ENCODE measurements at places on chromosomes 2 and 18.

DNA sequence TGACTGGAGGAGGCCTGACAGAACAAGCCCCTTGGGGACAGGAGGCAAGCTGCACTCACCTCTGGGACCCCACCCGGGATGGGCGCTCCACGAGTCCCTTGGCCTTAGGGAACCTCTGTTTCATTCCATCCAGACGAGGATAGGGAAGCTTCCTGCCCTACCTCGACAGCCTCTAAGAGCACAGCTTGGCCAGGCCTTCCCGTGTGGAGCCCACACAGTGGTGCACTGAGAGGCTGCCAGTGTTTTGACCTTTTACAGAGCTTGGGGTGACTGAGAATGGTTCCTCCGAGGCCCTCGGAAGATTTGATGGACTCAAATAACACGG lies 91.4 kb upstream of the SMAD7 start:
- no peak for DNase-seq

DNA sequence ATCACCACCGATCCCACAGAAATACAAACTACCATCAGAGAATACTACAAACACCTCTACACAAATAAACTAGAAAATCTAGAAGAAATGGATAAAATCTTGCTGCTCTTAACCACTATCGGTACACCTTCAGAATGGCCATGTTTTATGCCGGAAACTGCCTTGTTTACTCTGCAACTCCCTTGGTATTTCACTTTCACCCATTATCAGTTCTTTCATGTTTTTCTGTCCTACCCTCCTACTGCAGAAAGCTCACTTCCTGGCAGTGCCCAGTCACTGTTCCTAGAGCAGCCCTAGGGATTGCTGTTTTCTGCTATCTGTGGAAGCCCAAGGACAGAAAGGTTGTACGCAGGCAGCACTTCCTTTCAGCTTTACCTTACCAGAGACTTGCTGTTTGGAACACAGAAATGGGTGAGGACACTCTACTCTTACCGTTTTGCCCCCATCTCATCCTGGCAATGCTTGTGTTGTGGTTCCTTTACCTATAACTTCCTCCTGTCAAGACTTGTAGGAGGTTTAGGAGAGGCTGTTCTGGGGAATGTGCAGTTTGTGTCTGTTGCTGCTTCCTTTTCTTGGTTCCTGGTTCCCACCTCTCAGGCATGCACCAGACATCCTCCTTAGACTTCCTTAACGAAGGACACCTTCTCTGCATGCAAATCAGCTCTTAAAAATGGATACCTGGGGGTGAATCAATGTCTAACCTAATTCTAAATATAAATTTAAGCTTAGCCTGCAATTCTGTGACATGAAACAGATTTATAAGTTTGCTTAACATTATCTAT lies 394.4 kb downstream of the SPAG16 start:
- no peak for DNase-seq

GRCh38 chr2:31139671-31140070 lies 1.4 kb upstream of the GALNT14 start:
- DNase-seq: no peak

- DNase-seq: no peak
Observed at GRCh38 chr2:103977241-103977640, 876.7 kb upstream of the POU3F3 start.

DNA sequence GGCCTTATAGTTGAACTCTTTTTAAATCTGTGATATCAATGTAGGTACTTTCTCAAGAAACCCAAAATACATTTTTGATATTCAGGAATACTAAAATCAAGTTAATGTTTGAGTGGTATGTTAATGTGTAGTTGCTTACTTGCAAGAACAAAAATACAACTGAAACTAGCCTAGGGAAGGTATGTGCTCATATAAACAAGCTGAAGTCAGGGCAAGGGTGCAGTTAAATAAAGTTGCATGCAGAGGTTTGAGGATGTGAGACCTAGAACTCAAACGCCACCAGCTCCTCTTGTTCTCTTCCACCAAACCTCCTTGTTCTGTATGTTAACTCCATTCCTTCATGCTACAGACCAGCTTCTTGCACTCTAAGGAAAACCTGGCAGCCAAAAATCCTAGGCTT lies 388.3 kb upstream of the SMIM21 start:
- no peak for DNase-seq

DNA sequence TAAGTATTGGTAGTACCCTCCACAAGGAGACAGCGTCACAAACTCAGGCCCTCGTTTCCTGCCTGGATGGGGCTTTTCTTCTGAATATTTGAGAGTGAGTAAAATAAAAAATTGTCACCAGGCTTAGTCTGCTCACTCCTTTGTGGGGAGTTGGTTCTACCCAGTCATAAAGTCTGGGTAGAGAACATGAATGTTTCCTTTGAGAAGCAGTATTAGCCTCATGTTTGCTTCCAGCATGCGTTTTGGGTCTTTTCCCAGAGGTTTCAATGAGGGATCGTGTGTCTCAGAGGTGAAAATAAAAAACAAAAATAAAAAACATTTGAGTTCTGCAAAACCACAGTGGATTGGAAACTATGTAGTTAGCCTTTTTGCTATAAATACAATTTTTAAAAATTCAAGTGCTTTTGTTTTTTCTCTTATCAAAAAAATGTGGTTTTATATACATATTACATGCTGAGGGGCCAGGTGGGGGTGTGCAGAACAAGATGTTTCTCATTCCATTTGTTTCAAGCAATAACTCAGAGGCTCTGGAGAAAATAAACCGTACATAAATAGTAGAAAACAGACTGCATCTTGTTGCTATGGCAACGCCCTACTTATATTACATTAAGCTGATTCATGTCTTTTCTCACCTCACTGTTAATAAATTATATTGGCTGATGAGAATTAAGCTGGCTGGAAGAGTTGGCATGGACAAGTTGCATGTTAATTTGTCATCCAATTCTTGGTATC lies 225.4 kb upstream of the FBXO11 start:
- peak; percentile 74 for DNase-seq

DNA sequence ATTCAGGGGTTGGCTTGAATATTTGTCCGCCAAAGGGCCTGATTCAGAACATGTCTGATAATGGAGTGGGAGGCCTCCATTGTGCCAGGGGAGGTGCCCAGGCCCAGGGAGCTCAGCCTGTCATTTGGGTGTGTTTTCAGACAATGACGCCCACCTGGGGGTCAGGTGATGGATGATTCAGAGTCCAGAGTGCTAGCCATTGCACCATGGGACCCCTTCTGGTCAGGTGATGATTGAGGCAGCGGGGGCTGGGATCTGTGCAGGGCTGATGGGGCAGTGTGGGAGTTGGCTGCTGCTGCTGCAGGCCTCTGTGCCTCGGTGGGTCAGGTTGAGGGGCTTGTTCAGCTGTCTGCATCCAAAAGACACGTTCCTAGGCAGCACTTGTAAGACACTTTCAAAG lies 8.3 kb upstream of the ARHGEF4 start:
- no peak for DNase-seq

DNA sequence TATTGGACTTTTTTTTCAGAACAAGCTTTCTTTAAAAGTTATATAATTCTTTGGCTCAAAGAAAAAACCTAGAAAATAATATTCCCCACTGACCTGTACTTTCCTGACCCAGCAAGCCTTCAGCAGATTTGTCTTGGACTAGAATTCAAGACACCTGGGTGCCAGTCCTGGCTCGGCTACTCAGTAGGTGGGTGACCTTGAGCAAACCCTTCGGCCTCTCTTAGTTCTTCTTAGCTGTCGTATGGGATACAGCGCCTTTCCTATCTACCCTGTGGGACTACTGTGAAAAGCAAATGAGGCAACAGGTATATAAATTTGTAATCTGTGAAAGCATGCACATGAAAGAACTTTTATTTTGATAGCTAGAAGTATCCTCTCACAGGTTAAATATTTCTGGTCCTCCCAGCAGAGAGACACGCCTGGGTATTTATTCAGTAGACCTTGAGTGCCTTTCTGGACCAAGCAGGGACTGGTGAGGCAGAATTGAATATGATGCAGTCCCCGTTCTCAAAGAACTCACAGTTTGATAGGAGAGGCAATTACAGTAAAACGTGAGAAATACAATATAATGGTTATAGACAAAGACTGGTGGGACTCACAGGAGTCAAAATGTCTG lies 69.4 kb upstream of the EPAS1 start:
- no peak for DNase-seq

GRCh38 chr2:173568054-173568453 lies 213.4 kb downstream of the CDCA7 start:
- DNase-seq: peak; percentile 13

DNA sequence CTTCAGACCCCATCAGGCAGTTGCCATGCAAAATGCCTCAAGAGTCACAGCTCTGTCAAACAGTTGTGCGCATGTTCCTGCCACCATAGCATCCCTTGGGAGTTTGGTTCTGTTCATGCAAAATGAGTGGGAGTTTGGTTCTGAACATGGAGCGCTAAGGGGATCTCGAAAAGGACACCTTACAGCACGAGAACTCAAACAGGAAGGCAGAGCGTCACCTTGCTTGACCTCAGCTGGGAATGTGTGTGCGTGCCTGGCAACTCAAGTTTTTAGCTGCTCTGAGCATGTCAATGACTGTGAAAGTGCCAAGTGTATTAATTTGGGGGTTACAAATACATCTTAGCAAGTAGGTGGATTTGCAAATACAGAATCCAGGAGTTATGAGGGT lies 16.6 kb downstream of the MALL start:
- peak; percentile 16 for DNase-seq

DNA sequence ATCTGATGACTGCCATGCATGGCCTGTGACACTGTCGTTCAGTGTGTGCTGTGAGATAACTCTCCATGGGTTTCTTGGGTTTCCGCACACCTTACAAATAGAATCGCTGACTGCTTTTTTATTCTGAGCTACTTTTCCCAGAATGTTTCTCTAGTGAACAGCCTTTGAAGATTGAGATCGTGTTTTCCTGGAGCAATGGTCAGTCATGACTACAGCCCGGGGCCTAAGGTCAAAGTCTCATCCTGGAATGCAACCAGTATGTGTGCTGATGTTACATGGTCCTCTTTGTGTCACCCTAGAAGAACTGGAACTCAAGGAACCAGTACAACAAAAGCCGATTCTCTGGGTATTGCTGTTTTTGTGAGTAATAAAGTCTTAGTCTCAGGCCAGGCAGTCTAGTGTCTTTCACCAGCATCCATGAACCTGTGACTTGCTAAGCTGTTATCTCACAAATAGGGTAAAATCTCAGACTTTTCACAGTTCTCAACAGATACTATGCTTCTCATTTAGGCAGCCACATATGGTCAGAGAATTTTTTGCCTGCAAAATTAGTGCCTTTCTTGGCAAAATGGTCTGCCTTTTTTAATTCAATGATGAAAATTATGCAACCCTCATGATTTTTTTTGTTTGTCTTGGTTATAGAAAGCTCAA lies 124.9 kb upstream of the PIEZO2 start:
- no peak for DNase-seq

DNA sequence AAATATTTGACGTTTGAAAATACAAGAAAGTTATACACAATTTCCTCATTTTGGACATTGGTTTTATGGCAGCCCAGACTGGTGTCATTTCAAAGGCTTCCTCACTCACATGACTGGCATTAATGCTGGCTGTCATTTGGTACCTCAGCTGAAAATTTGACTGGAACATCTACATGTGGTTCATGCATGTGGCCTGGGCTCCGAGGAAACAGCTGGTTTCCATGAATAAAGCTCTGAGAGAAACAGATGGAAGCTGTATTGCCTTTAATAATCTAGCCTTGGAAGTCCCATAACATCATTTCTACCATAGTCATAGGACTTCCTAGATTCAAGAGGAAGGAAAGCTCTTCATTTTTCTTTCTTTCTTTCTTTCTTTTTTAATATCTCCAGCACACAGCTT lies 42.9 kb upstream of the RIT2 start:
- no peak for DNase-seq

- no peak for DNase-seq
Observed at GRCh38 chr18:3552305-3552704, 102.3 kb downstream of the TGIF1 start.

DNA sequence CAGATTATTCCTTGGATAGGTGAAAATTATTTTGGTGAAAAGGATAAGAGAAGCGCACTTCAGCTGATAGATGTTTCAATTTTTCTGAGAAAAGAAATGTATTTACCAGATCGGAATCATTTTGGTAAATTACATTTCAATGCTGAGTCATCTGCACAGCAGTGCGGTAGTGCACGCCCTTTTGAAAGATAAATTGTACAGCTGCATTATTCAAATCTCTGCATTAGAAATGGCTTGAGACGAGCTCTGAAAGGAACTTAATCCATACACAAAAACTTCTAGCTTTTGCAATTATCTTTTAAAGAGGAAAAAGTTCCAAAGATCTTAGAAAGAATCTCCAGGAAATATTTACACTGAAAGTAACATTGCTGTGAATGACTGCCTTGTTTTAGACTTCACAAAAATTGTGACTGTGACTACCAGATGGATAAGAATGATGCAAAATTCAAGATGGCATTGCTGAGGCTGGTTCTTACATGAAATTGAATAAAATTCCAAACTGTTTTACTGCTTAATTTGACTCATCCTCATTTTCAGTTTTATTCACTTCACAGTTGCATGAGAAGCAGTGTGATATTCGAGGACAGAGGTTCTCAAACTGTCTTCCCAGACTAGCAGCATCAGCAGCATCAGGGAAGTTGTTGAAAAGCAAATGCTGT lies 161.7 kb downstream of the RND3 start:
- DNase-seq: no peak

- DNase-seq: no peak
Observed at GRCh38 chr2:133411857-133412256, 156.4 kb downstream of the NCKAP5 start.

GRCh38 chr2:222711315-222711940 lies 40.0 kb downstream of the MOGAT1 start:
- no peak for DNase-seq

DNA sequence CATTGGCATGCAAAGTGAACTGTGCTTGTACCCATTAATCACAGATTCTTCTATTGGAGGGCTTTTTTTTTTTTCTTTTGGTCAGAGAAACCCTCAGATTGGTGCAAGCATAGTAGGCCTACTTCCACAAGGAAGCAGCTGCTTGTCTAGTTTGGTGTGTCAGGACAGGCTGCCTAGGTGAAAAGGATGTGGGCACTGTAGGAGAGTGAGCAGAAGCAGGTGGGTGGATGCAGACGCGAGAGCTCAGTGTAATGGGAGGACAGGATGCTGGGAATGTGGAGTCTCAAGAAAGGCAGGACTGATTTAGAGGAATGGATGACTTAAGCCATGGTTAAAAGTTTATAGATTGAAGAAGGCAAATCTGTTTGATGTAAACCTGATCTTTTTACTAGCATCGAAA lies 3.1 kb downstream of the ELP2 start:
- DNase-seq: no peak

GRCh38 chr2:227322530-227323205 lies 2.4 kb upstream of the MFF start:
- DNase-seq: no peak

Measured in AG10803 (cell line).